ENCODE measurements at places on chromosomes 13 and 19.

GRCh38 chr19:45834970-45835369, 19.9 kb upstream of the RSPH6A start:
- no peak for DNase-seq

DNA sequence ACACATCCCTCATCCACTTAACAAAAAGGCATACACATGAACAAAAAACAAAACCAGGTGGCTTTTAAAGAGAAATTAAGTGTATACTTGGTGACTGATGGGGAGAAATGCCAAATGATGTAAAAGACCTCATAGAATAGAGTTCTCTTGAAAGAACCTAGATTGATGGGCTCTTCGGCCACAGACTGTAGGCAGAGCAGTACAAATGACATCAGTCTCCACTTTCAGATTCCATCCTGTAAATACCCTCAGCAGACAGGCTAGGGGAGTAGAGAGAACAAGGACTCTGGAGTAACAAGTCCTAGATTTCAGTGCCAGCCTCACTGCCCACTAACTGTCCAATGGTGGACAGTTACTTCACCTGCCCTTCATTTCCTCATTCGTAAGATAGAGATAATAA, 203.8 kb downstream of the MZT1 start:
- peak; percentile 7 for DNase-seq

DNA sequence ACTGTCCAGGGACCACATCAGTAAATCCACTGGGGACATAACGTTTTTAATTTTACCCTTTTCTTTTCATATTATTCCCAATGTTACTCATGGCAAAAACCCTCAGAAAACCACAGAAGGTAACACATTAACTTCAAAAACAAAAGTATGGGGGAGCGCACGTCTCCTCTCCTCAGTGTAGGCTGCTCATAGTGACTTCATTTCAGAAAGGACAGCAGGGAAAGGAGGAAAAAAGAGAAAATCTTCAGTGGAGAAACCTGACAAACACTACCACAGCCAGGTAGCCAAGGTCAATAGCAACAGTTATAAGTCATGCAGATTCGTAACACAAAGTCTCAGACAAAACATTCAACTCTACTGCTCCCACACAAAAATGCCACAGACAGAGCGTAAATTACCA, 21.4 kb downstream of the DZIP1 start:
- DNase-seq: peak; percentile 35

GRCh38 chr19:4067396-4068046, 822 bp upstream of the ZBTB7A start:
- no peak for DNase-seq

DNA sequence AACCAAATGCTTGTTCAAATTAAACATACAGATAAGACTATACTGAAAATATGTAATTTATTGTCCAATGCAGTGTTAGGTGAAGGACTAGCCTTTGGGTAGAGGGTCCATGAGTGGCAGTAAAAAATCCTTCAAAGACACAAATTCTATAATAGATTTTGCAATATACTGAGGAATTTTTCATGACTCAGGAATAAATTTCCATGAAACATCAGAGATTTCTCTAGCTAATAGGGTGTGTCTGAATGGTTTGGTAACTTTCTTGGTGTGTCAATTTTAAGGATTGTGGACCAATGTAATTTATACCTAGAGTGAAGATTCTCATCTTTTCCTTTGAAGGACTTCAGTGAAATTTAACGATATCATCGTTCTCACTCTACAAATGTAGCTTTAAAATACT, 546.7 kb downstream of the SLITRK5 start:
- no peak for DNase-seq
